ENCODE measurements at places on chromosomes 2 and 18.

GRCh38 chr2:188734691-188735090 lies 239.5 kb upstream of the COL3A1 start:
- H3K27ac ChIP-seq, result no peak overlapping the region
- H3K4me3 ChIP-seq, result no peak overlapping the region
- H3K4me1 ChIP-seq, result no peaks in the 10 kb centered on the region
- H3K36me3 ChIP-seq, result no peaks in the 10 kb centered on the region

- H3K4me3 ChIP-seq, result no peak overlapping the region
- peaks cover 62% of the 10 kb centered on the region for H3K27me3 ChIP-seq
- no peaks in the 10 kb centered on the region for H3K36me3 ChIP-seq
- no peak for DNase-seq
These were observed 23.8 kb downstream of the EN1 start for GRCh38 chr2:118823633-118824032.

- no peaks in the 10 kb centered on the region for H3K27me3 ChIP-seq
- no peaks in the 10 kb centered on the region for H3K36me3 ChIP-seq
- no peak for DNase-seq
- H3K4me1 ChIP-seq, result no peaks in the 10 kb centered on the region
- H3K27ac ChIP-seq, result no peak overlapping the region
These were observed 251.3 kb downstream of the DLGAP1 start for GRCh38 chr18:4203568-4204437.

GRCh38 chr2:239329284-239329971 lies 71.4 kb downstream of the HDAC4 start:
- no peaks in the 10 kb centered on the region for H3K27me3 ChIP-seq
- peaks cover 19% of the 10 kb centered on the region for H3K36me3 ChIP-seq
- H3K4me3 ChIP-seq, result no peak overlapping the region
- no peak overlapping the region for H3K27ac ChIP-seq
- no peak for DNase-seq
- H3K4me1 ChIP-seq, result peaks cover 22% of the 10 kb centered on the region

GRCh38 chr18:71673954-71674353 lies 870.2 kb downstream of the CBLN2 start:
- DNase-seq, result no peak
- no peak overlapping the region for H3K27ac ChIP-seq
- H3K27me3 ChIP-seq, result no peaks in the 10 kb centered on the region
- no peaks in the 10 kb centered on the region for H3K4me1 ChIP-seq
- no peak overlapping the region for H3K4me3 ChIP-seq

GRCh38 chr2:169129703-169130243 lies 60.4 kb downstream of the DHRS9 start:
- no peaks in the 10 kb centered on the region for H3K36me3 ChIP-seq
- no peak overlapping the region for H3K27ac ChIP-seq
- no peaks in the 10 kb centered on the region for H3K4me1 ChIP-seq
- no peak for DNase-seq

GRCh38 chr2:181004647-181005325 lies 24.4 kb downstream of the UBE2E3 start:
- no peak overlapping the region for H3K27ac ChIP-seq
- peaks cover 12% of the 10 kb centered on the region for H3K4me1 ChIP-seq
- H3K36me3 ChIP-seq, result no peaks in the 10 kb centered on the region
- H3K4me3 ChIP-seq, result no peak overlapping the region

DNA sequence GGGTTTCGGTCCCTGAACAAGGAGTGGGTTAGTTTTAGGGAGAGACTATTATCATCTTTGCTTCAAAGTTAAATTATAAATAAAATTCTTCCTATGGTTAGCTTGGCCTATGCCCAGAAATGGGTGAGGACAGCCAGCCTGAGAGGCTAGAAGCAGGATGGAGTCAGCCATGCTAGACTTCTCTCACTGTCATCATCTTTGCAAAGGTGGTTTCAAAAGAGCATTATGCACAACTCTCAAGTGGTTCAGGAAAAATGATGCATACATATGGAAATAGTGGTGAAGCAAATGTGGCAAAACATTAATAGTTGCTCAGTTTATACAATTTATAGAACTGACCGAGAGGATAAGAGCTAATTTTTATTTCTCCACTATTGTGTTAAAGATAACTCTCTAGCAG lies 283.9 kb upstream of the FBXO11 start:
- peak overlapping the region; percentile 83 for H3K27ac ChIP-seq
- peaks cover 19% of the 10 kb centered on the region for H3K4me1 ChIP-seq

GRCh38 chr18:32092422-32093101 lies 888 bp downstream of the RNF138 start:
- H3K27me3 ChIP-seq, result no peaks in the 10 kb centered on the region
- peak; percentile 99 for DNase-seq
- peak overlapping the region; percentile 99 for H3K27ac ChIP-seq
- peaks cover 23% of the 10 kb centered on the region for H3K4me1 ChIP-seq
- H3K36me3 ChIP-seq, result peaks cover 30% of the 10 kb centered on the region

DNA sequence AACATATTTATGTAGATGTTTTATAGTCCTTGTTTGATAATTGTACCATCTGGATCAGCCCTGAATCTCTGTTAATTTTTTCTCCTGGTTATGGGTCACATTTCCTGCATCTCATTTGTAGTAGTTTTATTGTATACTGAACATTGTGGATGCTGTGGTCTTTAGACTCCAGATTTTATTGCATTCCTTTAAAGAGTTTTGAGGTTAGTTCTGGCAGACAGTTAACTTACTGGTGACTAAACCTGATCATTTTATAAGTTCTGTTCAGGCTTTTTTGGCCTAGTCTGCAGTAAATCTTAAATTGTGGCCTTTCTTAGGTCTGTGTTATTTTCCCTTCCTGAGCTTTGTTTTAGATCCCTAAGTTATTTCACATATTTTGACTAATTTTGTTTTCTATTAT lies 84.3 kb downstream of the FANCL start:
- H3K4me3 ChIP-seq, result no peak overlapping the region
- no peaks in the 10 kb centered on the region for H3K27me3 ChIP-seq
- no peak for DNase-seq
- H3K36me3 ChIP-seq, result peaks cover 40% of the 10 kb centered on the region
- H3K27ac ChIP-seq, result no peak overlapping the region

DNA sequence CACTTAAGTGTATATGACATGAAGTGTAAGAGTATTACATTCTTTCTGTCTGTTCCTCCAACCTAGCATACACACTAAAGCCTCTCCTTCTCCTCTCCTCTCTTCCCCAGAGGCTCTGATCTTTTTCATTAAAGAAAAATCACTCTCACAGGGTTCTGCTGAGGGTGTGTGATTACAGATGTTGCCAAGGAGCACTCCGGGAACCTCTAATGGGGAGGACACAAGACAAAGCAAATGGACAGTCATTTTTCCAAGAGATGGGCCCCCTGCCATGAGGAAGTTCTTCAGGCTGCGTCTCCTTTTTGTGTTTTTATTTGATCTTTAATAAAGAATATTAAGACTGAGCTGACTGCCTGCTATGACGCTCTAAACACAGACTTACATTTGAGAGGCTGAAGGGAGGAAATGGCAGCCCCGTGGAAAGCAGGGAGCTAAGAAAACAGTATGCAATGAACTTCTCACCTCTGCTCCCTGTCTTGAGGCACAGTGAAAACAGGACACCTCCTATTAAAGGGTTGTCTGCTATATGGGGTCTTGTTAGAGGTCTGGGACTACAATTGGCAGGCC lies 578.1 kb downstream of the PIK3C3 start:
- no peaks in the 10 kb centered on the region for H3K36me3 ChIP-seq
- H3K4me1 ChIP-seq, result no peaks in the 10 kb centered on the region
- no peak overlapping the region for H3K27ac ChIP-seq
- DNase-seq, result no peak

DNA sequence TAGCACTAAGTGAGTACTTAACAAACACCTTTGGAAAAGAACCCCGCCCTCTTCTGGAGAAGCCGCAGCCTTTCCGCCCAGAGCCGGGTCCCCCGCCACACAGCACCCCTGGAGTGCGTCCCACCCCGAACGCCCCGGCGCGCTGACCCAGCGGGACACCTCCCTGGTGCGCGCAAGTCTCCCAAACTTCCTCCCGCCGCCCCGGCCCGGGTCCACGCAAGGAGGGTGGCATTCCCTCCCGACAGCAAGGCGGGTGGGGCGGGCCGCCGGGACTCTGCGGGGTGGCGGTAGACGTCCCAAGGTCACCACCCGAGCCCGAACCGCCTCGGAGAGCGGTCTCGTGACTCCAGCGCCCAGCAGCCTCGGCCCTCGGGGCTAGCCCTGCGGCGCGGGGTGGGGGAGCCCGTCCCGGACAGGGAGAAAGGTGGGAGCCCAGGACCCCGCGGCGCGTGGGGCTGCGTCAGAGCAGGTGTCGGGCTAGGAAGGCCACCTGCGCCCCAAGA lies 598 bp downstream of the CCDC93 start:
- DNase-seq, result peak; percentile 6
- H3K27me3 ChIP-seq, result peaks cover 14% of the 10 kb centered on the region
- H3K4me1 ChIP-seq, result peaks cover 22% of the 10 kb centered on the region
- peak overlapping the region; percentile 94 for H3K27ac ChIP-seq
- H3K4me3 ChIP-seq, result peak overlapping the region; percentile 97

DNA sequence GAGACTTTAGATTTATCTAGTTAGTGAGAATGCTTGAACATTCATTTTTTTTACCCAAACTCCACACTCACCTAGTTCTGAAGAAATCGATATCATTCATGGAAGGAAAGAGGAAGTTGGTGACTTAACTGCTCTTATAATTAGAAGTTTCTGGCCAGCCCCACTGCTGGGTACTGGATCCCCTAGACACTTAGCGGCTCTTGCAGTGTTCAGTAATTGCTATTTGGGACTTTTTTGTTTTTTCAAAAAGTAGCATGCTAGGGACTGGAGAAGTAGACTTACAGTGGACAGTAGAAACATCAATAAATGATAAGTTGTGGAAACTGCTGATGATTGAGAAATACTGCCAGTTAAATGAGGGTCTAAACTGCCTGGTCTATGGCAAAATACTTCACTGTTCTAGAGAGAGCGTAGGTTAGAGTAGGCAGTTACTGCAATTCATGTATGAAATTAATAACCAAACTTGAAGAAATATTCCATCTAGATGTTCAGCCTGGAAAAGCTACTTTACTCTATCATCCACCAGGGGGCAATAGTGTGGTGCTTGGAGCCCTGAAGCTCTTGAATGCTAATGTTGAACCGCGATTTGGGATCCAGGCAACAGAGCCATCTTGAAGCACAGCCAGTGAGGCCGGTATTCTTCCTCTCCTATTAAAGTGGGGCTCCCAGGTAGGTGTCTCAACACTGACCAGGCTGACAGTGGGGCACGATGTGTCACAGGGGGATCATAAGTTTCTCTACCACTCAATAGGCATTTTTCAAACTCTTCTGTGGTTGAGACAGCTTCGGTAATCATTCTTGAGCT lies 146.1 kb upstream of the SESTD1 start:
- peak overlapping the region; percentile 64 for H3K4me3 ChIP-seq
- H3K27ac ChIP-seq, result peak overlapping the region; percentile 90
- peaks cover 9% of the 10 kb centered on the region for H3K4me1 ChIP-seq
- peak; percentile 31 for DNase-seq

DNA sequence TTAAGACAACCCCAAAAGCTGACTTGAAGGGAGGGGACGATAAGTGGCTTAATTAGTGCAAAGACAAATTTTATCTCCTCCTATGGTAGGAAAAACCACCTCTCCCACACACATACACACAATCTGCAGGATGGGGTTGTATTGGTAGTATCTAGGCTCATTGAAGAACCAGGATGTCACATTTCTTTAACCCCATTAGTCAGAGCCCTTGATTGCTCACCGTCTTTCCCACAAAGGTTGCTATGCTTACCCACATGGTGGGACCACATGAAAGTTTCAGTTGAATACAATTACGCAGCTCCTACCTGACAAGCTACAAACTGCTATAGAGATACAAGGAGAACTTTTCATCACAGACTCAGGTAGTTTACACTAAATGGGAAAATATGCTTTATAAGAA lies 765.0 kb upstream of the CELF4 start:
- no peak overlapping the region for H3K4me3 ChIP-seq
- H3K36me3 ChIP-seq, result no peaks in the 10 kb centered on the region
- no peaks in the 10 kb centered on the region for H3K27me3 ChIP-seq

GRCh38 chr2:17442334-17442733 lies 75.9 kb downstream of the RAD51AP2 start:
- H3K27me3 ChIP-seq, result peaks cover 6% of the 10 kb centered on the region
- no peak overlapping the region for H3K27ac ChIP-seq
- no peaks in the 10 kb centered on the region for H3K36me3 ChIP-seq
- no peak overlapping the region for H3K4me3 ChIP-seq
- DNase-seq, result no peak
- H3K4me1 ChIP-seq, result no peaks in the 10 kb centered on the region

- H3K4me1 ChIP-seq, result peaks cover 13% of the 10 kb centered on the region
- peaks cover under 1% of the 10 kb centered on the region for H3K27me3 ChIP-seq
- no peak overlapping the region for H3K4me3 ChIP-seq
- no peaks in the 10 kb centered on the region for H3K36me3 ChIP-seq
- H3K27ac ChIP-seq, result no peak overlapping the region
These were observed 10.4 kb upstream of the DOCK10 start for GRCh38 chr2:225052703-225053102.

DNA sequence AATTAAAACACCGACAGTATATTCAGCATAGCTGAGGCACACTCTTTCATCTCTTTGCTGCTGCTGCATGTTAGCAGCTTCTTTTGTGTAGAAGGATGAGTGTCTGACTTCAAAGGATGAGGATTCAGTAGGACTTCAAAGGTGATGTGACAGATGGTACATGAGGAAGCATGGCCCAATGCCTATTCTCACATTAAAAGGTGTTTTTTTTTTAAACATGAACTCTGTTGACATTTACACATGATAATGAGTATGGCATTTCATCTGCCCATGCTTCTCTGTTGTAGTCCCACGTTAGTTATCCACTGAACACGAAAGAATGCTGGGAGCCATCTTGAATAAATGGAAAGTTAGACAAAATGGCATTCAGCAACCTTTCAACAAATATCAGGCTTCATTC lies 1950.8 kb upstream of the PIK3C3 start:
- H3K27ac ChIP-seq, result no peak overlapping the region
- no peaks in the 10 kb centered on the region for H3K27me3 ChIP-seq
- H3K4me1 ChIP-seq, result no peaks in the 10 kb centered on the region
- no peak for DNase-seq
- H3K4me3 ChIP-seq, result no peak overlapping the region

GRCh38 chr2:44928483-44929158 lies 12.9 kb upstream of the SIX3 start:
- H3K36me3 ChIP-seq, result peaks cover 4% of the 10 kb centered on the region
- peaks cover 28% of the 10 kb centered on the region for H3K4me1 ChIP-seq
- H3K27me3 ChIP-seq, result peaks cover 68% of the 10 kb centered on the region
- DNase-seq, result no peak

GRCh38 chr2:162369551-162369950 lies 25.6 kb downstream of the GCA start:
- no peak overlapping the region for H3K4me3 ChIP-seq
- H3K36me3 ChIP-seq, result no peaks in the 10 kb centered on the region
- H3K27ac ChIP-seq, result no peak overlapping the region
- no peaks in the 10 kb centered on the region for H3K4me1 ChIP-seq

GRCh38 chr2:171432969-171433762 lies 624 bp downstream of the METTL8 start:
- H3K27me3 ChIP-seq, result no peaks in the 10 kb centered on the region
- DNase-seq, result peak; percentile 36
- H3K4me1 ChIP-seq, result peaks cover 13% of the 10 kb centered on the region
- H3K4me3 ChIP-seq, result peak overlapping the region; percentile 87
- H3K36me3 ChIP-seq, result peaks cover 33% of the 10 kb centered on the region

- no peak overlapping the region for H3K4me3 ChIP-seq
- peaks cover 12% of the 10 kb centered on the region for H3K27me3 ChIP-seq
- no peak for DNase-seq
These were observed 124.7 kb upstream of the SERPINE2 start for GRCh38 chr2:224163566-224164307.

GRCh38 chr18:79294235-79294634 lies 101.5 kb upstream of the NFATC1 start:
- no peak overlapping the region for H3K4me3 ChIP-seq
- H3K36me3 ChIP-seq, result peaks cover 44% of the 10 kb centered on the region
- no peak for DNase-seq
- H3K27ac ChIP-seq, result no peak overlapping the region
- H3K4me1 ChIP-seq, result no peaks in the 10 kb centered on the region

GRCh38 chr18:50953822-50954221 lies 14.0 kb upstream of the ELAC1 start:
- H3K36me3 ChIP-seq, result no peaks in the 10 kb centered on the region
- no peak for DNase-seq
- no peaks in the 10 kb centered on the region for H3K27me3 ChIP-seq
- H3K27ac ChIP-seq, result no peak overlapping the region

Measured in stimulated activated naive B cell treated with anti-CD40 and anti-IgM and Interleukin-4, amounts not matched to agents 10 μg/mL and 1 μg/mL and 100 μg/mL, for 72 hours (primary cell).